ENCODE measurements at places on chromosomes 1 and 21. TPM values are rescaled to one million over a fixed set of nuclear protein-coding genes. Genes with fewer than 3 reads are reported as not detected.

DNA sequence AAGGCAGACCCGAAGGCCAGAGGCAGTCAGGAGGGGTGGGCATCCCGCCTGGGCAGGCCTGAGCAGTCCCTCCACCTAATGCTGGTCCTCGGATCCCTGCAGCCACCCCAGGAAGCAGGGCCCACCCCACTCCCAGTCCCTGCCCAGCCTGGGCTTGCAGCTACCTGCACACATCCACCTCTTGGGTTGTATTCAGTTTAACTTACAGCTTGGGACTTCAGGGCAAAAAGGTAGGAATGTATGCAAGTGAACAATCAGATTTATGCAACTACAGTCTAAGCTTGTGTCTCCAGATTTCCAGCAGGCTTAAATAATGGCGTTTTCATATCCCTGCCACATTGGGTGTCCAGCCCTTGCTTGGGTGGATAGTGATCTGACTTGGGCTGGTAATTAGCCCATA lies 17.4 kb downstream of the LDLRAP1 start:
- no peaks in the 10 kb centered on the region for H3K4me1 ChIP-seq
- no peaks in the 10 kb centered on the region for H3K27me3 ChIP-seq
- H3K36me3 ChIP-seq, result peaks cover 6% of the 10 kb centered on the region
- no peak overlapping the region for H3K27ac ChIP-seq
- no peak overlapping the region for H3K4me3 ChIP-seq

DNA sequence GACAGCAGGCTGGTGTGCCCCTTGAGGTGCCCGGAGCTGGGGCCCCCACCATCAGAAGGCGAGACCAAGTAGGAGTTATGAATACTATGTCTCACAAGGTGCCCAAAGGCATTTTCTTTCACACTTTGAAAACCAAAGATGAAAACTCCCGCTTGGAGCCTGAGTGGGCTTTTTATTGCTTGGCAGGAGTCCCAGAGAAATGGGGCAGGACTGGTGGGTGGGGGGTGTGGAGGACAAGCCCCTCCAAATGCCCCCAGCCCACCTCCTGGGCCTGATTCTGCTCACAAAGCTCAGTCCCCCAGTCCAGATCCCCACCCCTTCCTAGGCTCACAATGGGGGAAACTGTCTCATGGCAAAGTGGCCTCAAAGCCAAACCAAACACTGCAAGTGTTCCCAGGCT lies 227.9 kb downstream of the TRABD2B start:
- no peak for DNase-seq
- H3K4me1 ChIP-seq, result no peaks in the 10 kb centered on the region
- H3K27ac ChIP-seq, result no peak overlapping the region
- H3K36me3 ChIP-seq, result no peaks in the 10 kb centered on the region
- H3K27me3 ChIP-seq, result no peaks in the 10 kb centered on the region

DNA sequence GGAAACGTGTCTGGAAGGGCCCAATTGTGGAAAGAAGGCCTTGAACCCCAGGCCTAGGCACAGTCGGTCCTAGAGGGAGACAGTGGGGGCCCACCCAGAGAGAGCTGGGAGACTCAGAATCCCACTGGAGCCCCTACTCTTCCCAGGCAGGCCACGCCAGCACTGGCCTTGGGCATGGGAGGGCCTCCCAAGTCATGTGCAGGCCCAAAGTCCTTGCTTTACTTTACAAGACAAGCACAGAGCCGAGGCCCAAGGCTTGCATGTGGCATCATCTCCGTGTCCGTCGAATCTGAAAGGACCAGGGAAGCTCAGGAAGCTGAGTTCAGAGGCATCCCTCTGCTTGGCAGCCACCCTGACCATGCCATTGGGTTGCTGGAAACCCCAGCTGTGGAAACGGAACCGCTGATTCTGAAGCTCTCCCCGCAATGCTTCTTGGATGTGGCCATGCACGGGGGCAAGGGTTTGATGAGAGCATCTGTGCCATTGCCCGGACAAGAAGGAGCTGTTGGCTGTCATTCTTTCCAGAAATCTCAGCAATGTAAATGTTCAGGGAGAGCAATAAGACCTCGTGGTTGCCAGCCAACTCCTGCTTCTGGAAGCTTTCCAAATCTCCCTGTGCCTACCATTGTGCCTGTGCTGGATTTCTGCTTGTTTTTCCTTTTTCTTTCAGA lies 32.8 kb downstream of the ABCG1 start:
- no peak overlapping the region for H3K27ac ChIP-seq
- DNase-seq, result no peak
- peaks cover 17% of the 10 kb centered on the region for H3K4me1 ChIP-seq
- no peak overlapping the region for H3K4me3 ChIP-seq
- no peaks in the 10 kb centered on the region for H3K27me3 ChIP-seq

GRCh38 chr21:46222436-46223116 lies 6.0 kb downstream of the LSS start:
- H3K36me3 ChIP-seq, result no peaks in the 10 kb centered on the region
- no peak for DNase-seq
- H3K4me3 ChIP-seq, result no peak overlapping the region
- H3K4me1 ChIP-seq, result peaks cover 28% of the 10 kb centered on the region
- no peaks in the 10 kb centered on the region for H3K27me3 ChIP-seq

DNA sequence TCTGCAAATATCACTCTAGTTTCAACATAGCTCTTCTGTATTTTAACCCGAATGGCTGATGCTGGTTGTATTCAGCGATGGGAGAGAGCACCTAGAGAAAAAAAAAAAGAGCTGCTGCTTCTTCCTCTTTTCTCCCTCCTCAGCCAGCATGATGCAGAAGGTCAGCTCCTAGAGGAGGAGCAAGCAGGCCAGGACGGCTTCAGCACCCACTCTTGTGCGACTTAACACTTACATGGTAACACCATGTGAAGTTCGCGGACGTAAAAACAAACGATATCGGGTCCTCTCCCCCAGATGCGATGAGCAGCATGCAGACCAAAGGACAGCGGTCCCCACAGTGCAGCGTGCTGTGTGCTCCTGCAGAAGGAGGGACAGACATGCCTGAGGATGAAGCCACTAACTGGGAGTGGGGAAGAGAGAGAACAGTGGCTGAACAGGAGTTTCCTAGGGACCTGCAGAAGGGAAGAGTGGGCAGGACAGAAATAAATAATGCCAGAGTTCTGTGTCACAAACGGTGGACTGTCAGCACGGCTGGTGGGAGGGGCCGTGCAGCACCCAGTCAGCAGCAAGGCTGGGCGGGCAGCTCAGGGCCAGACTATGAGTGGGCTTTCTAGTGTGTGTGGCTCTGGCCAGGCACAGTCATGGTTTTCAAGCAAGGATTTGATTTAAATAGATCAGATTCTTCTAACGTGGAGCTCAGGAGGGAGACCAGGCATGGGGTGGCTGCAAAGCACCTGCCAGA lies 11.4 kb upstream of the B3GALT5 start:
- no peak overlapping the region for H3K4me3 ChIP-seq
- no peak overlapping the region for H3K27ac ChIP-seq
- H3K27me3 ChIP-seq, result no peaks in the 10 kb centered on the region
- no peak for DNase-seq
- H3K36me3 ChIP-seq, result no peaks in the 10 kb centered on the region
- H3K4me1 ChIP-seq, result no peaks in the 10 kb centered on the region

- no peaks in the 10 kb centered on the region for H3K27me3 ChIP-seq
- DNase-seq, result no peak
- no peak overlapping the region for H3K4me3 ChIP-seq
These were observed 973.2 kb downstream of the NCAM2 start for GRCh38 chr21:21971384-21971783.

- H3K27me3 ChIP-seq, result no peaks in the 10 kb centered on the region
- H3K27ac ChIP-seq, result peak overlapping the region; percentile 83
- DNase-seq, result peak; percentile 72
- H3K4me3 ChIP-seq, result peak overlapping the region; percentile 48
- peaks cover 13% of the 10 kb centered on the region for H3K4me1 ChIP-seq
- H3K36me3 ChIP-seq, result peaks cover 11% of the 10 kb centered on the region
These were observed 517 bp downstream of the LRIG2 start for GRCh38 chr1:113073479-113073950.

GRCh38 chr1:26375081-26375480 lies 2.5 kb upstream of the ZNF683 start:
- DNase-seq, result no peak
- H3K27me3 ChIP-seq, result no peaks in the 10 kb centered on the region
- no peak overlapping the region for H3K4me3 ChIP-seq

DNA sequence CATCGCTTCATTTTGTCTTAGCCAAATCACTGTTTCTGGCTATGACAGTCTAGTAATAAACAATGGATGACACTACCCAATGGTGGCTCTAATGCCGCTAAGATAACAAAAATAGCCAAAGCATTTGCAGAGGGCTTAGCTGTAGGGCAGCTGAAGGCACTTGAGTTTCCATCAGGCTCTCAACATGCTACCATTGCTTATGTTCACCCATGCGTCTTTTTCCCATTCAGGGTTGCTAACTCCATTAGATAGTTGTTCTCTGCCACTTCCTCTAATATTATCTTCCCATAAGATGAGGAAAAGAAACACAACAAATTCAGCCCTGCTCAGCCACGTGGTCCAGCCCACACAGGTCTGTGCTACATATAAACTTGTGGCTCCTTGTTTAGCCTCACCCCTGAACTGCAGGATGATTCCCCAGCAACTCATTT lies 159.6 kb downstream of the TOMM20 start:
- H3K36me3 ChIP-seq, result no peaks in the 10 kb centered on the region
- peaks cover 25% of the 10 kb centered on the region for H3K4me1 ChIP-seq
- H3K27me3 ChIP-seq, result no peaks in the 10 kb centered on the region
- H3K27ac ChIP-seq, result no peak overlapping the region
- no peak for DNase-seq

DNA sequence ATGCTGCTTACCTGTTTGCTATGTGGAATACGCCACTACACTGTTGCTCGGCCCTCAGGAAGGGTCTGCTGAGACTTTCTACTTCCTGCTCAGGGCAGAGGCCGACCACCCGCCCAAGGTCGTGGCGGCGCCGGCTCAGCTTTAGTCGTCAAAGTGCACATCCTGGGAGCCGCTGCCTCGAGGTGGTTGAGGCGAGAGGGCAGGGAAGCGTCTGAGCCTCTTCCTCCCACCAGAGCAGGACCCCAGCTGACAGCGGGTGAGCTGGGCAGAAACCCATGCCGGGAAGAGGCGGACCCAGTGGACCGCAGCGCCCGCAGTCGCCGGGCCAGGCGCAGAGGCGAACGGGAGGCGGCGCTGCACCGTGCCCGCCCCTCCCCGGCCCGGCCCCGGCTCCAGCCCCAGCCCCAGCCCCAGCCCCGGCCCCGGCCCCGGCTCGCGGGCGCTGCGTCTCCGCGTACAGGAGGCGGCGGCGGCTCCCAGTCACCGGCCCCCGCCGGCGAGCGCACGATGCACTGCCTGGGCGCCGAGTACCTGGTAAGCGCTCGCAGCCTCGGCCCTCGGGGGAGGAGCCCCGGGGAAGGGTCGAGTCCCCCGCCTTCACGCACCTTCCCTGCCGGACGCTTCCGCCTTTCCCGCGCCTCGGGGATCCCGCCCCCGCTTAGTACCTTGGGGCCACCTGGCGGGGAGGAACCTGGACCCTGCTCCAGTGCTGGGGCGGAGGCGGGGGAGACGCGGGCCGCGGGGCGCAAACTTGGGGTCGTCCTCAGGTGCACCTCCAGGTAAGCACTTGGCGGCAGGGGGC lies at the start of gene SLC44A3:
SLC44A3 (plus strand) TSS at position 413 of the 802 bp plus-strand sequence; CDS start at position 508, 95 bp downstream.
- H3K4me3 ChIP-seq, result peak within 1 kb of the TSS; percentile 78
- no peaks in the 10 kb centered on the region for H3K4me1 ChIP-seq
- no peaks in the 10 kb centered on the region for H3K27me3 ChIP-seq
- peak within 1 kb of the TSS; percentile 33 for H3K27ac ChIP-seq
- H3K36me3 ChIP-seq, result no peaks in the 10 kb centered on the region

DNA sequence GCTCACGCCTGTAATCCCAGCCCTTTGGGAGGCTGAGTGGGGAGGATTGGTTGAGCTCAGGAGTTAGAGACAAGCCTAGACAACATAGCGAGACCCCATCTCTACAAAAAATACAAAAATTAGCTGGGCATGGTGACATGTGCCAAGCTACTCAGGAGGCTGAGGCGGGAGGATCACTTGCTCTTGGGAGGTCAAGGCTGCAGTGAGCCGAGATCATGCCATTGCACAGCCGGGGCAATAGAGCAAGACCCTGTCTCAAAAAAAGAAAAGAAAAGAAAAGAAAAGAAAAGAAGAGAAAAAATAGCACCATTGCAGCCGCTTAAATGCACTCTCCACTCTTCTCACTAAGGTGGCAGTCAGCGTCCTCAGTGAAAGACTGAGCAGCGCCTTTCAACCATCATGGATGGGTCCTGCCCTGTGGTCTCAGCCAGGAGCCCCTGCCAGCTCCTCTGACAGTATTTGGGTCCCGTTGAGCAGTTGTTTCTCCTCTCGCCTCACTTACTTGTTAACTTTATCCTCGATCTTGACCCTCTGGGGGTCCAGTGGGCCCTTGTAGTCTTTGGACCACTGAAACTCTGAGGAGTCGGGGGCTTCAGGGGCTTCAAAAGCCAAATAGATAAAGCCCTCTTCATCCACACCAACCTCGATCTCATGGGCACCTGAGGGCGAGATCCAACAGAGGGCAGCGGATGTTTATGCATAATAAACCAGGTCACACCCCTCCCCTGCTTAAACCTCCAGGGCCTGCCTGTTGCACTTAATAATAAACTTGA lies 36.9 kb downstream of the MYOM3 start:
- no peak overlapping the region for H3K4me3 ChIP-seq
- H3K27ac ChIP-seq, result no peak overlapping the region
- H3K4me1 ChIP-seq, result no peaks in the 10 kb centered on the region
- no peaks in the 10 kb centered on the region for H3K27me3 ChIP-seq
- no peak for DNase-seq

Gene TMPRSS15
- not detected for total RNA-seq

Gene AJAP1
- total RNA-seq, result 0.60 TPM

Gene CRP
- total RNA-seq, result not detected

Gene MRPL37
- 116 TPM for total RNA-seq

Gene TAS1R1
- total RNA-seq, result 0.11 TPM

Gene ITLN2
- total RNA-seq, result 1.1 TPM

Gene DMRTA2
- not detected for total RNA-seq
